Parietal lobe (tissue), 2 donors: ENCODE measurements at places on chromosomes 3 and 15. TPM values are rescaled to one million over a fixed set of nuclear protein-coding genes. Genes with fewer than 3 reads are reported as not detected.

Gene DNAJB8
- total RNA-seq: not detected

Gene BUB1B
- 8.8 TPM for total RNA-seq

Gene TMCO5A
- not detected for total RNA-seq

Gene INSYN1
- 28.5 TPM for total RNA-seq

Gene IL5RA
- total RNA-seq: 1.3 TPM

Gene LRRK1
- total RNA-seq: 1.6 TPM

Gene GPR176
- 35.4 TPM for total RNA-seq

Gene TMEM207
- total RNA-seq: not detected

Gene CPEB1
- total RNA-seq: 4.7 TPM

Gene PARP15
- total RNA-seq: under 0.01 TPM
